ENCODE measurements at places on chromosomes 7 and 10. TPM values are rescaled to one million over a fixed set of nuclear protein-coding genes. Genes with fewer than 3 reads are reported as not detected.

DLX6 gene
- total RNA-seq: not detected

PKD2L1 gene
- total RNA-seq: 0.14 TPM

ATG9B gene
- total RNA-seq: 9.6 TPM

LIPK gene
- total RNA-seq: not detected

MUC12 gene
- total RNA-seq: 0.48 TPM

HABP2 gene
- total RNA-seq: not detected

GDF2 gene
- not detected for total RNA-seq

ZPBP gene
- total RNA-seq: not detected

TLX1 gene
- not detected for total RNA-seq

FMC1 gene
- total RNA-seq: 3.4 TPM

PON1 gene
- not detected for total RNA-seq

PILRA gene
- total RNA-seq: 11.5 TPM

TMEM196 gene
- total RNA-seq: not detected

FAM13C gene
- total RNA-seq: not detected

TMEM26 gene
- total RNA-seq: not detected

MMP21 gene
- 0.09 TPM for total RNA-seq

RAMP3 gene
- not detected for total RNA-seq

ICA1 gene
- total RNA-seq: 1.3 TPM

ANKRD7 gene
- not detected for total RNA-seq

LDB3 gene
- not detected for total RNA-seq

HOXA9 gene
- total RNA-seq: not detected

AKR1C4 gene
- total RNA-seq: not detected

JCAD gene
- 3.2 TPM for total RNA-seq

CELF2 gene
- total RNA-seq: 154 TPM

HOXA10 gene
- not detected for total RNA-seq

NRG3 gene
- total RNA-seq: not detected

Measured in T-helper 2 cell treated with Interferon-gamma antibody and Interleukin-4, amounts not matched to agents 100 ng/mL and 5 ng/mL, for 36 hours (primary cell).